Bronchial epithelial cell (primary cell): ENCODE measurements at places on chromosomes 16 and 17. TPM values are rescaled to one million over a fixed set of nuclear protein-coding genes. Genes with fewer than 3 reads are reported as not detected.

WSCD1 gene
- total RNA-seq, result 0.13 and 0.26 TPM in 2 replicates

ZNF652 gene
- total RNA-seq, result 5.3 and 5.5 TPM in 2 replicates

IL34 gene
- total RNA-seq, result 0.26 and 2.0 TPM in 2 replicates

P2RX1 gene
- not detected in 2 replicates for total RNA-seq

- DNase-seq, result peak; percentile 4
Observed at GRCh38 chr17:40596261-40596919, 31.1 kb upstream of the CCR7 start.

DNA sequence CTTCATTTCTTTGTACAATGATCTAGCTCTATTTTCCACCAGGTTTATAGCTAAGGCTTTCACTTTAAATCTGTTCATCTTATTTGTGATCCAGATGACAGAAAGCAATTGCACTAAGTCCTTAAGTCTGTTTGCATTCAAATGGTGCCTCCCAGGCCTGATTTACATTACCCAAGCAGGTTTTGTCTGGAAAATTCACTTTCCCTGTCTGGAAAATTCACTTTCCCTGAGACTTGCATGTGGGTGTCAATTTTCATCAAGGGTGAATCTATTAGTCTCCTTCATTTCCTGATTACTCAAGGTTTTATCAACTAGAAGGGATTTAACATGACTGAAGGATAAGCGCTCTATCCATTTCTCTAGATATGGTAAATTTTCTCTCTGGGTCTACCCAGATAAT lies 1480.2 kb upstream of the GOT2 start:
- no peak for DNase-seq

DNA sequence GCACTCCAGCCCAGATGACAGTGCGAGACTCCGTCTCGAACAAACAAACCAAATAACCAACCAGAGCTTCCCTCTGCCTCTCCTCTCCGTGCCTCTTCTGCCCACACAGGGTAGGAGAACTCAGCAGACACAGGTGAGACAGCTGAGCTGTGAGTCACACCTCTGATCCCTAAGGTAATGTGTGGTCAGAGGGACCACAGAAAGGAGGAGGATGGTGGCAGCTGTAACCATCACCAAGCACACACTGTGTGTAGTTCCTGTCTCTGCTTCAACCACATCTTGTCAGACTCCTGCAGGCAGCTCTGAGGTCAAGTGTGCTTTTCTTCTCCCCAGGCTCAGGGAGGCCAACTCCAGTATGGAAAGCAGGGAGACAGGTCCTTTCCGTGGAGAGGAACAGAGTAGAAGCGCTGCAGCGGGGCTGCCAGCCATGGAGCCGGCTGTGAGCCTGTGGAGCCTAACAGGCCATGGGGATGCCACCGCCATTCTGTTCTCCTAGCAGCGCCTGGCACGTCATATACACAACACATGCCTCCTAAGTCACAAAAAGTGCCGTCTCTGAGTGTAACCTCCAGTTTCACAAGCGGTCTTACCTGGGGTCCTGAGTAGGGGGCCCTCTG lies 7.1 kb downstream of the NUDT16L1 start:
- peak; percentile 43 for DNase-seq

DNA sequence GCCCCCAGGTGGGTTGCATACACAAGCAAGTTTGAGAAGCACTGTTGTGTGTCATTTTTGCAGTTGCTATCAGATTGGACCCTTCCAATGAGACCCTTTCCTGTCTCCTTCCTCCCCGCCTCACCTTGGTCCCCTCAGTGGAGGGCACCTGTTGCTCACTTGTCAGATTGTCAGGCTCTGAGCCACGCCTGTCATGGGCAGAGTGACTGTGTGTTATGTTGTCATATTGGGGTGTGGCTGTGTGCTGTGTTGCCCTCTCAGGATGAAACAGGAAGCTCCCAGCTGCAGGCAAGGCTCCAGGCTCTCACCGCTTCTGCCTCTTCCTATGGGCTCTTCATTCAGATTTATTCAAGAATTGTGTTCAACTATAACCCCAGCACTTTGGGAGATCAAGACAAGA lies 302.9 kb downstream of the CPPED1 start:
- DNase-seq, result no peak

GRCh38 chr17:69581061-69581961 lies 166.8 kb downstream of the MAP2K6 start:
- no peak for DNase-seq
